ENCODE measurements at places on chromosomes 4 and X.

DNA sequence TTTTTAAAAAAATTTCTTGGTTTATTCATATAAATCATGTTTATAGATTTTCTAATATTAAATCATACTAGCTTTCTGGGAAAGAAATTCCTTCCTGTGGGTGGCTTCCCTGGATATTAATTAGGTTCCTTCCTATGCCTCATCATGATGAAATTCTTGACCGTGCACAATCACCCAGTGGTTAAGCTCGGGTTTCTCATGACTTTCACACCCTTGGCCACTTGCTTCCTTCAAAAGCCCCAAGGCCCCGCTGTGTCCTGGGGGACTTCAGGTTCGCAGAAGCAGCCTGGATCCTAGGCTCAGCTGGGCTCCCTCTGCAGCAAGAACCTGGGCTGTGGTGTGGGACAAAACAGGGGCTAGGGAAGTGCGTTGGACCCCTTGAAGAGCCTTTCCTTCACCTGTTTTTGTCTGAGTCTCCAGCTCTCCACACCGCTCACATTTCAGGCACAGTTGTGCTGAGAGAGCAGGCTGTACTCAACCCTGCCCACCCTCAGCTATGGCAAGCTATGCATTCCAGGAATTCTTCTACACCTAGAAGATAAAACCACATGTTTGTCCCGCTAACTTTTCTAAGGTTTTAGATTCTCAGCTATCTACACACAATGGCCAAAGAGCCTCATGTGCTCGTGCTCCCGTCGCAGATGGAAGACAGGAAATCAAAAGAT, 48.9 kb upstream of the TMSB15B start:
- no peak for DNase-seq

- no peak for DNase-seq
Measured at GRCh38 chr4:189845145-189845846, 95.4 kb upstream of the FRG1 start.

DNA sequence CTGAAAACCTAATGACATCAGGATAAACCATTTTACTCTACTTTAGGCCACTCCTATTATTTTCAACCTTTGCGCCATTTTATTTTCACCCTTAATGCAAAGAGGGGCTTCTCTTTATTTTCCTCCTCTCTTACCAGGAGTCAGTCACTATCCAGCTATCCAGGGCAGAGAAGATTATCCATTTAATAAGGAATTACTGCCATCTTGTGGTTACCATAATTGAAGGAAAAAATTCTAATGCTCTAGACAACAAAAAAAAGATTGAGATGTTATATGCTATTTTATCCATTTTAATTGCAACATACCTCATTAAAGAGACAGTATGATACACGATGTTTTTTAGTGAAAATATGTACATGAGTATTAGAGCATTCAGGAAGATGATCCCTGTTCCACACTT, 514.5 kb upstream of the FAM241A start:
- no peak for DNase-seq

DNA sequence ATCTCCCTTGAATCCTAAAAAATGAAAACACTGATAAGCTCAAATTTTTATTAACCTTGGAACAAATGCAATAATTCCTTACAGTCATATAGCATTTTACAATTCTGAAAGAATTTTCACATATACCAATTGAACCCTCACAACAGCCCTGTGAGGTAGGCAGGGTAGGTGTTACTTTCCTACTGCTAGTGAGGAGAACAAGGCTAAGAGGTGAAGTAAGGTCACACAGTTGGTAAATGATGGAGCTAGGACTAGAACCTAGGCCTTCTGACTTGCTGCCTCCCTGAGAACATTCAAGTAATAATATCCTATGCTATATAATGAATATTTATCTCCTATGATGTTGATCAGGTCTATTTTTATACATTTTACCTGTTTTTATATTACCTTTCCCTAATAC, 9.7 kb downstream of the TAF9B start:
- DNase-seq: no peak

DNA sequence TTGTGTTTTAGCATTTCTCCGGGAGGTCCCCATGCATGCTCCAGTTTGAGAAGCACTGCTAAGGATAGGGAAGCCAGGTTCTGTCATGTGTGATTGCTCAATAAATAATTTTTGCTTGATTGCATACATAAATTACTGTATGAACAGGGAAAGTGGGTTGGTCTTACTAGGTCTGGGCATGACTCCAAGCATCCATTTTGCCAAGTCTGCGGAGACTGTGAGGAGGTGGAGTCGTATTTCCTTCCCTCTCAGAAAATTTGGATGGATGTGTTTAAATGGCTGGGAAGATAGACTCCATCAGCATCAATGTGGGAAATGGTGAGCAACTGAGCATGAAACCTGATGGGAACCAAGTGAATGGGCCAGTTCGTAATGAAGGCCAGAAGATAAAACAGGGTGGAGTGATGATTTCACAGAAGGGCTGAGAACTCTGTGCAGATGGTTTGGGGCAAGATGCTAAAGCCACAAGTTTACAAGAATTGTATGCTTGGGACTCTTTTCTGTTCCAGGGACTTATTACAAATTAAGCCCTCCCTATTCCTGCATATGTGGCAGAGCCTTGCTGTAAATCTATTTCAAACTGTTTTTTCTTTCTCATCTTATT, 84.1 kb downstream of the NHS start:
- no peak for DNase-seq

GRCh38 chr4:726235-726787, 20.7 kb downstream of the PCGF3 start:
- DNase-seq: no peak

GRCh38 chr4:155657169-155657568, 9.5 kb upstream of the GUCY1A1 start:
- DNase-seq: no peak

DNA sequence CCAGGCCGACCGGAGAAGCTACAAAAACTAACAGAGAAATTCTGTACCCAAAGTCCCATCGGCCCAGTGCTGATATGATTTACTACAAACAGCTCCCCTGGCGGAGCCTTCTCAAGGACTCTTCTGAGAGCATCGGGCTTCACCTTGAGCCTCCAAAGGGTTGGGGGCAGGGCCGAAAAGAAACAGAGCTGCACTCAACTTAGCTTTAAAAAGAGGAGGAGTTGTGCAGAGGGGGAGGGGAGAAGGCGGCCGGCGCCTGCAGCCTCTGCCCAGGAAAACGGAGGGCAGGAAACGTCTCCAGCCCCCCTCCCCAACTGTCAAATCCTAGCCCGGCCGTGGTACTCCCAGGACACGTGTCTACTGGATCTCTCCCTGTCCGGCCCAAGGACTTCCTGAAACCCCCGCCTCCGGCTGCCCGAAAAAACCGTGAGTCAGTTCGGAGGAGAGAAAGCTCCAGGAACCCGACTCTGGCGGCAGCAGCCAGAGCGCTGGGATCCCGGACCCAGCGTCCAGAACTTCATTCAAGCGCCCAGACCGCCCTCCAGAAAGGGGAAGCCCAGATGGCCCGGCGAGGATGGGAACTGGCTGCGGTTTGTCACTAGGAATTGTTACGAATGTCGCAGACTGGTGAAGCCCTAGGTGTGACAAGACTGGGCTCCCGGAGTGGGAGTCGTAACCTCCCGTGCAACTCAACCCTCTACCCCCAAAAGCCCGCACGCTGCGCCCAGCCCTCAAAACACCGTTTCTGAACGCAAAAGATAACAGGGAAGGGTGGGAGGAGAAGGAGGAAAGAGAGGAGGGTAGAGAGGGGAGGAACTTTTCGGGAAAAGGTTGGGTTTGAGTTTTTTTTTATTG, 973 bp downstream of the ADAMTS3 start:
- peak; percentile 36 for DNase-seq

DNA sequence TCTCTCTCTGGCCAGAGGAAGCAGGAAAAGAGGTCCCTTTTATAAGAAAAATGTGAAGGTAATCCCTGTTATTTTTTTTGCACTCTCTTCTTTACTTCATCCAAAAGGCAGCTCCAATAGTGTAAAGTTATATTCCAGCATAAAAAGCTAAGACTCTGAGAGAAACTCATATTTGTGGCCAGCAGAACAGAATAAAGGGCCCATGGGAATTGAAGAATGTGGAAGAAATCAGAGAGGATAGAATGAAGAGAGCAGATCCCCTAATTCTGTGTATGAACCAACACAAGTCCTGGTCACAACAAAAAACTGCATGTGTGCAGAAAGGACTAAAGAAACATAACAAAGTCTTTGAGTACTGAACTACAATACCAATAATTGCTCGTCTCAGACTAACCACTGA, 22.3 kb downstream of the RPS6KA6 start:
- DNase-seq: no peak

- no peak for DNase-seq
Measured at GRCh38 chrX:387729-388128, 1.0 kb upstream of the PPP2R3B start.

DNA sequence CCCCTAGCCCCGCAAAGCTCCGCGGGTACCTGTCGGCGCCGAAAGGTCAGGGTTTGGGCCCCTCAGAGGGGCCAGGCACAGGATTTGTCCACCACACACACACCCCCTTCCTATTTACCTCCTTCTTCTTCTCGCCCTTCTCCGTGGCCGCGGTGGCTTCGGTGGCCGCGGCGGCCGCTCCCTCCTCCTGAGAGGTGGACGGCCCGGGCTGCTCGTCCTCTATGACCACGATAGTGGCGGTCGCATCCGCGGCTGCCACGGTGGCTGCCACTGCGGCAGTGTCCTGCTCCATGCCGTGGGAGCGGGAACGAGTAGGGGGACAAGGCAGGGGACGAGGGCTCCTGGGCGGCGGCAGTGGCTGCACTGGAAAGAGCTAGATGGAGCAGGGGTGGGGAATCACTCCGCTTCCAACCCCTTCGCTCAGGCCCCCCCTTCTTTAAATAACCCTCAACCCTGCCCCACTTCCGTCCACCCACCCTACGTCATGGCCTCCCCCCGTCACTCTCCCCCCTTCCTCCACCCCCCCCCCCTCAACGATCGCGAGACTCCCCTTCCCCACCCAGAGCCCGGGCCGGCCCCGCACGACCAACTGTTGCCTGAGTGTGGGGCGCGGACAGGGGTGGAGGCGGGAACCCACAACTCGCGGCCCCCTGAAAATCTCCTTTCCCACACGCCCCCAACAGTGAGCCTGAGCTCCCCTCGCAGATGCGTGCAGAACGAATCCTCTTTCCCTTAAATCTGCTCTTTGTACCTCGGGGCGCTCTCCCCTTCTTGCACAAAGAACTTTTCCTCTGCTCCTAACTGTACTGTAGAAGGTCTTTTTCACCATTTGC, at the start of gene SMARCA1:
TSS of gene SMARCA1 (minus strand) at position 412 of the 833 bp plus-strand sequence. CDS start at position 292, 120 bp downstream.
- no peak for DNase-seq

- DNase-seq: no peak
Measured at GRCh38 chrX:107715331-107716117, 60.1 kb downstream of the TSC22D3 start.

DNA sequence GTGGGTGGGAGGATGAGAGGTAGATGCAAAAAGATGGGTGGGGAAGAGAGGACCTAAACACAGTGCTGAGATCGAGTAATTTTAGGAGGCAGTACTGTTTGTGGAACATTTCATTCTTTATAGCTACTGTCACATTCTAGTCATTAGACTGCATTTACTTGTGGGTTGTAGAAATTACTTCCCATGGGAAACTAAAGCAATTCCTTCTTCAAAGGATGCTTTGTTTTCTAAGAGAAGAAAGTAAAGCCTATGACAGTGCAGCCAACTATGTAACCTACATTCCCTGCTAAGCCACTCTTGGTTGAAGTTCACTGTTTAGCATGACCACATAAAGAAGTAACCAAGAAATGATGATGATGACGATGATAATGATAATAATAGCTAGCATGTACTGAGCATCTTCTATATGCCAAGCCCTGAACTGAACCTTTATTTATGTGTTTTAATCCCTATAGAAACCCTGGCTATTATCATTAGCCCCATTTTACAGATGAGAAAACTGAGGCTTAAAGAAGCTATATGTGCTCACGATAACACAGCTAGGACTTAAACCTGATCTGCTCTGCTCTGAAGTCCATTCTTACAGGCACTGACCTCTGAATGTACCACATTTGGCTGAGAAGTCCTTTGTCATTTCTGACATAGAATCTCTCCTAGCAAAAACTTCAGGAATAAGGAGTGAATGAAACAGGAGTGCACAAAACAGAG, 114.5 kb upstream of the KIT start:
- no peak for DNase-seq

- no peak for DNase-seq
Measured at GRCh38 chr4:74724979-74725378, 69.3 kb downstream of the BTC start.

GRCh38 chr4:36164900-36165630, 79.2 kb downstream of the ARAP2 start:
- DNase-seq: no peak

DNA sequence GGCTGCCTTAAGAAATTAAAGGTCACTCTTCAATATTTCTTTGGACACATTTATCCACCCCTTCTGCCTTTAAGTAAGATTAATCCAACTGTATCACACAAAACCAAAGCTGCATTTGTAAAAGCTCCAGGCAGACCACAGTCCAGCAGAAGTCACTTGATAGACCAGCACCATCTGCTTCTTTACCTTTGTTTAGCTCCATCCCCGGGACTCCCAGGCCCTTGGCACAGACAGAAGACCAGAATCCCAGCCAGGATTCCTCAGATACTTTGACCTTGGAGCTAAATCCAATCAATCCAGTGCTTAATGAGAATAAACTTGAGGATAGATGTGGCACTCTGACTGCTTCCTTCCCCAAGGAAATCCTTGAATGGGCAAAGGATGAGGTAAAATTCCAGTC, 333.1 kb upstream of the RASGEF1B start:
- no peak for DNase-seq

GRCh38 chrX:24846550-24847150, 152.9 kb downstream of the POLA1 start:
- no peak for DNase-seq

- DNase-seq: no peak
Measured at GRCh38 chrX:68699960-68700746, 52.7 kb downstream of the STARD8 start.

DNA sequence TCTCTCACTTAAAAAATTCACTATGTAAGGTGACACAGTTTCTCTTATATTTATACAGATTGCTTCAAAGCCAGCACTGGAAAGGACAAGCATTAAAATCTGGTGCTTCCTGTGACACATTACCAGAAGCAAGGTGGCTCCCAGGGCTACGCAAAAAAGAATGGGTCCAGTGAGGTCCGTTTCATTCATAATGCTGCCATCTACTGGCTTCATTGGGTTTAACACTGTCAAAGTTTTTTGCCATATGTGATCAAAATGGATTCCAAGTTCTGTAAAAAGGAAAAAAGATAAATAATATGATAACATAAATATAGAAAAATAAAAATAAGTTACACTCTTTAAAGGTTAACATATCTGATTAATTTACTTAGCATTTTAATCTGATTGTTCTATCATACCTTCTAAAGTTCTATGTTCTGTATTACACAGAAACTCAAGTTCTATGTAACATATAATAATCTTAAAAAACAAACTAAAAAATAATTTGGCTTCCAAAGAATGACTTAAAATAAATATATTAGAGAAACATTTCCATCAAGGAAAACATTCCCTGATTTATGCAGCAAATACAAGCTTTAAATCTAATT, 22.1 kb downstream of the YIPF7 start:
- peak; percentile 29 for DNase-seq

Measured in activated T-cell treated with anti-CD3 and anti-CD28 coated beads, Interleukin-2, amount 50 U/mL, for 24 hours (primary cell).